Urothelium cell line (cell line): ENCODE measurements at places on chromosomes 1 and 21.

DNA sequence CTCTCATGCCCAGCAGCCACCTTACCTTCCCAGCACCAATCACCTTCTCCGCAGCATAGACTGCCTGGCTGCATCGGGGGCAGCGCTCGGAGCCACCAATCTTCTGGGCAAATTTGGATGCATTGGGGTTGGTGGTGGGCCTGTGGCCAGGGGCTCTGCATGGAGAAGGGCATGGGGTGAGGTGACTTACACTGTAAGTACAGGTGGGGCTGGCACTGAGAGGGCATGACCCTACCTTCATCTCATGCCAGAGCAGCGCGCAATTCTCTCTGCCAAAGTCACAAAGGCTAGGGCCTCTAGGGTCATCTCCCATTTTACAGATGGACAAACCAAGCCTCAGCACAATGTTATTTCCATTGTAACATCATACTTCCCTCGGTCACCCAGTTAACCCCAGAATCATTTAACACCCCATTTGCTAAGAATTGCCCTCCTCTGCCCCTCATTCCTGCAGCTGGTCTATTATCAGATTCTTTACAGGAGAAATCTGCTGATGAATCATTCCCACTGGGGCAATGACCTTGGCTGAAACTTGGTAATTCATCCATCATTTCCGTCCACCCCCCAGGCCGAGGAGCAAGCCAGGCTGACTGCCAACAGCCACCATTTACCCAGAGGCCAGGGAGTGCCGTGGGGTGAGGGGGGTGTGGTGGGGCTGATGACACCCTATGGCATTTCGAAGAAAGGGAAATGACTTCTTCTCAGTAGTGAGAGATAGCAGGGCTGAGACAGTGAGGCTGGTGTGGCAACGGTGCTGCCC, 17.9 kb downstream of the CSRP1 start:
- DNase-seq = peak; percentile 72

- DNase-seq = no peak
These were observed 156.7 kb upstream of the CSF3R start for GRCh38 chr1:36639461-36639860.

DNA sequence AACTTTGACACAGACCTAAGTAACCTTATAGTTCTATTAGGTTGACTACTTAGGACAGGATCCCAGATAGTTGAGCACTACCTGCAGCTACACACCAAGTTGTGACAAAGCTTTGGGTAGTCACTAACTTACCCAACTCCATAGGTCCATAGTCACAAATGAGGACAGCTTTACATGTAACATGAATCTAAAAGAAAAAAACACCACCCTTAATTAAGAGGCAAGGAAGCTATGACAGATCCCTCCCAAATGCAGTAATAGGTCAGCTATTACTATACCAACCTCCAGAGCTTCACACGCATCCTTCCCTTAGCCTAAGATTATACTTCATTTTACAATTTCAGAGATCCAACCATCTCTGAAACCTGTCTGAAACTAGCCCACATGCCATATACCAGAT, 12.7 kb upstream of the RAB42 start:
- DNase-seq = no peak

GRCh38 chr1:84972377-84972987, 24.4 kb downstream of the MCOLN2 start:
- no peak for DNase-seq

- peak; percentile 37 for DNase-seq
These were observed 369.6 kb upstream of the USP24 start for GRCh38 chr1:55584526-55585401.

DNA sequence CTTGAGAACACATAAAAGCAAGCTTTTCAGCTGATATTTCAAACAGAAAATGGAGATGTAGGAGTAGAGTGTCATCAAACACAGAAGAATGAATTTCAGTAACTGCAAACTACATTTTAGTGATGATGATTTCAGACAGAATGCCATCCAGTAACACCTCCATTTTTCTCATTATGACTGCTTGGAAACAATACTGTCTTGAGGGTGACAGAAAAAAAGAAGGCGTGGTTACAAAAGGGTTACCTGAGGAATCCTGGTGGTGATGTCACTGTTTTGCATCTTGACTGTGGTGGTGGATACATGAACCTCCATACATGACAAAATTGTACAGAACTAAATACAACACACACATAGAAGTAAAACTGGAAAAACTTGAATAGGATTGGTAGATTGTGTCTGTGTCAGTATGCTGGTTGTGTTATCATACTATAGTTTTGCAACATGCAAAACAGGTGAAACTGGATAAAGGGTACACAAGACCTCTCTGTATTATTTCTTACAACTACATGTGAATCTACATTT, 375.9 kb downstream of the PTBP2 start:
- no peak for DNase-seq

DNA sequence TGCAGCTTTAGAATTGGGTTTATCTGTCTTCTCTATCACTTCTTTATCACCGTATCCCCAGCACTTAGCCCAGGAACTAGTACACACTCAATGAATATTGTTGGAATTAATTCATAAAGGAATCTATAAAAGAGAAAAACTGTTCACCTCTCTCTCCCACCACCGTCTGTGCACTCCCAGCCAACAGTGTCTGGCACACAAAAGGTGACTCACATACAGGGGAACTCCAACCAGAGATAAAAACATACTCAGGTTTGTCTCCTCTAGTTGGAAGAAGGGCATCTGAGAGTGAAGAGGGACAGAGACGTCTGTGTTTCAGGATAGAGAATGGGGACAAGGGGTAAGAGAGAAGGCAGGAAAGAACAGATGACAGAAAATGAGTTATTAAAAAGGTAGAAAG, 10.0 kb downstream of the ITLN1 start:
- peak; percentile 42 for DNase-seq

GRCh38 chr1:166237675-166238074, 70.9 kb upstream of the FAM78B start:
- no peak for DNase-seq

GRCh38 chr1:227549892-227550291, 13.5 kb upstream of the ZNF678 start:
- DNase-seq = no peak
